Right cardiac atrium (tissue), 5 donors: ENCODE measurements at places on chromosomes 12 and 14. TPM values are rescaled to one million over a fixed set of nuclear protein-coding genes. Genes with fewer than 3 reads are reported as not detected.

The TNFAIP2 gene
- 46.7 TPM for polyA plus RNA-seq

The CLEC12A gene
- 0.38 TPM for polyA plus RNA-seq

The GPX2 gene
- polyA plus RNA-seq = 0.23 TPM

The TAS2R42 gene
- polyA plus RNA-seq = not detected

The MDGA2 gene
- polyA plus RNA-seq = not detected

The ITPR2 gene
- 4.2 TPM for polyA plus RNA-seq

The ABCD2 gene
- 4.3 TPM for polyA plus RNA-seq

DNA sequence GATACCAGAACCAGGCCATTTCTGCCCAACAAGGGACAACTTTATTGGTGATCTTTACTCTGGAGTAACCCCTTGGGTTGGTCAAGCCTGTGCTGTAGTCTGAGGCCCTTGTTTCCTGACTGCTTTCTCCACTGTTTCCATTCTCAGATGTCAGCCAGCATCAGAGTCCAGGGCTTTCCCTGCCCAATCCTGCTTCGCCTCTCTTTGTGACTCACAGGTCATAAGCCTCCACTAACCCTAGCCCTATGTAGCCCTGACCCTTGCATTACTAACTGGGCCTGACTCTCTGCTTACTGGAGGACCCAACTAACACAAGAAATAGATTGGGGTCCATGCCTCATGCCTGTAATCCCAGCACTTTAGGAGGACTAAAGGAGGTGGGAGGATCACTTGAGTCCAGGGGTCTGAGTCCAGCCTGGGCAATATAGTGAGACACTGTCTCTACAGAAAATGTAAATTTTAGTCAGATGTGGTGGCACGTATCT, 8.6 kb upstream of the SNRNP35 start:
- no peak for DNase-seq

GRCh38 chr14:58227096-58227819, 17.4 kb upstream of the PSMA3 start:
- no peak for DNase-seq

GRCh38 chr14:31206536-31207286, 882 bp downstream of the HECTD1 start:
- peak; percentile 71 for DNase-seq

DNA sequence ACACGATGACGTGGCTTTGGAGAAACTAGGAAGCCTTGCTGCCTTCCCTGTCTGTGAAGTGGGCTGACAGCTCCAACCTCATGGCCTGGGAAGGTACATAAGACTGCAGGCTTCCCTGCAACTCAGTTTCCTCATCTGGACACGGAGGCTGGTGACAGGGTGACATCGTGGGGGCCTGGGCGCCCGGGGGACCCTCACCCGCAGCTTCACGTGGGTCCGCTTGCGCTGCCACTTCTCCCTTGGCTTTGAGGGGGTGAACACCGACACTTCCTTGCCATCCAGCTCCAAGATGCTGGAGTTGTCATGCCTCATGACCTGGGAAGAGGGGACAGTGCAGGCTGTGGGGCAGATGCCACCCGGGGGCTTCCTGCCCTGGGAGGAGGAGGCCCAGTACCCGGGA, 7.6 kb downstream of the ARL6IP4 start:
- no peak for DNase-seq

- no peak for DNase-seq
Observed at GRCh38 chr12:120719496-120720233, 6.0 kb upstream of the ACADS start.

- DNase-seq = no peak
Observed at GRCh38 chr12:100026241-100026640, 41.5 kb upstream of the ANKS1B start.

GRCh38 chr12:9851927-9852326, 17.2 kb downstream of the CLEC2B start:
- DNase-seq = no peak

GRCh38 chr14:85546390-85546789, 16.4 kb downstream of the FLRT2 start:
- no peak for DNase-seq

DNA sequence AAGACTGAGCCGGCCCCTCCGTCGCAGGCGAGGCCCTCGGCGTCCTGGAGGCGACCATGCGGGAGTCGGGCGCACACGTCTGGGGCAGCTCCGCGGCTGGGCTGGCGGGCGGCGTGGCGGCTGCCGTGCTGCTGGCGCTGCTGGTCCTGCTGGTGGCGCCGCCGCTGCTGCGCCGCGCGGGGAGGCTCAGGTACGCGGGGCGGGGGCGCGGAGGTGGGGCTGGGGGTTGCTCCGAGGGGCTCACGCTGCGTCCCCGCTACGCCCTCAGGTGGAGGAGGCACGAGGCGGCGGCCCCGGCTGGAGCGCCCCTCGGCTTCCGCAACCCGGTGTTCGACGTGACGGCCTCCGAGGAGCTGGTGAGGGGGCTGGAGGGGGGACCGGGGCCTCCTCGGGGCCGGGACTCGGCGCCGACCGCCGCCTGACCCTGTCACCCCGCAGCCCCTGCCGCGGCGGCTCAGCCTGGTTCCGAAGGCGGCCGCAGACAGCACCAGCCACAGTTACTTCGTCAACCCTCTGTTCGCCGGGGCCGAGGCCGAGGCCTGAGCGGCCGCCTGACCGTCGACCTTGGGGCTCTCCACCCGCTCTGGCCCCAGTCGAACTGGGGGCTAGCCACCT, 7.8 kb downstream of the AMN start:
- peak; percentile 51 for DNase-seq

DNA sequence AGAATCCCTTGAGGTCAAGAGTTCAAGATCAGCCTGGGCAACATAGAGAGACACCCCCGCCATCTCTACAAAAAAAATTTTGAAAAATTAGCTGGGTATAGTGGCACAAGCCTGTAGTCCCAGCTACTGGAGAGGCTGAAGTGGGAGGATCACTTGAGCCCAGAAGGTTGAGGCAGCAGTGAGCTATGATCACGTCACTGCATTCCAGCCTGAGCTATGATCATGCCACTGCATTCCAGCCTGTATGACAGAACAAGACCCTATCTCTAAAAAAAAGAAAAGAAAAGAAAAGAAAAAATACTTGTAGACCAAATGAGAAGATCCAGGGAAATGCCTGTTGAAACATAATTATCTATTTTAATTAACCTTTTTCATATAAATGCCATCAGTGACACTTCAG, 93.8 kb upstream of the MDM1 start:
- DNase-seq = no peak

- no peak for DNase-seq
Observed at GRCh38 chr12:72471806-72472205, 199.6 kb downstream of the TRHDE start.

GRCh38 chr12:56391721-56392120, 29.1 kb upstream of the APOF start:
- DNase-seq = no peak

DNA sequence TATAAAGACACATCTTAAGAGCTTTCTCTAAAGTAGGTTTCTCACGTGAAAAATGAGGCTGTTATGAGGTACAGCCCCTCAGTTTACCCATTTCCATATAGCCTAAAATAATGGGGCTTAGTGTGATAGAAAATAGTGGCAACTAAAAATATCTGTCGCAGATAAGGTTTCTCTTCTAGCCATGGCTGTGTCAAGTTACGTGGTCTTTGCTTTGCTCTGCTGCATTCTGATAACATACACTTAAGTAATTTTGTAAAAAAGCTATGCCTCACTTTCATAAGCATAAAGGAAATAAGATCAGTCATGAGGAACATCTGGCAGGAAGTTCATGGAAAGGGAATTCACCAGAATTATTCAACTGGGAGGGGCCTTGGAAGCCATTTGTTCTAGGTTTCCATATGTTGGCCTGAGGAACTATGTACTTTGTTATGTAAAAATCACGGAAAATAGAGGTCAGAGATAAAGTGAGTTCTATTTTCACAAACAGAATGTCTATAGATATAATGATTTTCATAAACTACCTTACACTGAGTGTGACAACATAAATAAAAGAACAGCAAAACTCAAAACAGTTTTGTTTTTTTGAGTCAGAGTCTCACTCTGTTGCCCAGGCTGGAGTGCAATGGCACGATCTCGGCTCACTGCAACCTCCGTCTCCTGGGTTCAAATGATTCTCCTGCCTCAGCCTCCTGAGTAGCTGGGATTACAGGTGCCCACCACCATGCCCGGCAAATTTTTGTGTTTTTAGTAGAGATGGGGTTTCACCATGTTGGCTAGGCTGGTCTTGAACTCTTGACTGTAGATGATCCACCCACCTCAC, 195.6 kb upstream of the KRR1 start:
- DNase-seq = no peak

DNA sequence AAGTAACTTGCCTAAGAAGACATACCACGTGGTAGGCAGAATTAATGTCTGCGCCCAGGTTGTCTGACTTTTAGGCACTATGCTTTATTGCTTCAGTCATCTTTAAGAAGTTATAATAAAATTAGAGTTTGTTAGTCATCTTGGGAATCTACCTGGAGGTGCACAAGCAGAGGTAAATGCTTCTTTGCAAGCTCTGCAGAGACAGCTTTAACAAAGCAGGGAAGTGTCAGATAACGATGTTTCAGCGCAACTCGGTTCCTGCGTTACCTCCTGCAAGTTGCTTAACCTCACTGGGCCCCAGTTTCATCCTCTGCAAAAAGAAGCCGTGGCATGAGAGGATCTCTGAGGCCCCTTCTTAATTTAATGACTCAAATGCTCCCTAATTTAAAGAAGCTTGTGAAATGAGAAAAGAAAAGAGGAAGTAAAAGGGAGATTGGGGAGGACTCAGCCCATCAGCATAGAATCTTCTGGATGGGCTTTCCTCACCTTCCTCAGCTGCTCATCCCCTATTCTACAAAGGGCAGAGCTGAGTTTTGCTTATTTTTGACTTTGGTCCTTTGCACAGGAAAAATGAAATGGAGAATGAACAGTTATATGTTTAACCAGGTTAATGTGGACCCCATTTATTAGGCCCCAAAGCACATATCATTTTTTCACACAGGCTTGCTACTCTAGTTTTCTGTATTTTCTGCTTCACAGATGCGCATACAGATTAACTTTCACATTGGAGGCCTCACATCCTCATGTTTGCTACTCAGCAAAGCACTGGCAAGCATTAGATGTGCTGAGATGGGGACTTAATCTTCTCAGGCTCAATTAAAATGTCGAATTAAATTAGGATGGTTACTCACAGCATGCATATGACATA, 5.1 kb downstream of the ARHGDIB start:
- DNase-seq = no peak

- no peak for DNase-seq
Observed at GRCh38 chr14:50021261-50022031, 94.9 kb downstream of the VCPKMT start.

GRCh38 chr12:3191450-3191849, 114.3 kb downstream of the TSPAN9 start:
- DNase-seq = no peak

GRCh38 chr12:106673141-106673540, 90.3 kb downstream of the RFX4 start:
- peak; percentile 12 for DNase-seq

GRCh38 chr14:63685401-63685800, 42.5 kb downstream of the SGPP1 start:
- DNase-seq = no peak

- DNase-seq = peak; percentile 93
Observed at GRCh38 chr14:103056322-103057027, 874 bp downstream of the CDC42BPB start.

GRCh38 chr14:22974530-22975313, 7.6 kb downstream of the AJUBA start:
- DNase-seq = peak; percentile 62

DNA sequence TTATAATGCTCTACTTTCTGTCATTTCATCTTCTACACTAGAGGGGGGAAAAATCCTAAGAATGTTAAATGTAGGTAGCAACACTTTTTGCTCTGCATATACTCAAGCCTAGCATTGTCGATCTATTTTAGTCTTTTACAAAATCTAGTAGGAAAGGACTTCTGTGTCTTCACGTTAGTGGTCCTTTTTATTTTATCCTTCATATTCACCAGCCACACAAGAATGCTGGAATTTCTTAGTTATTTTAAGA, 253.0 kb upstream of the FLRT2 start:
- DNase-seq = no peak

- DNase-seq = no peak
Observed at GRCh38 chr14:54743382-54743781, 159.2 kb downstream of the GCH1 start.

DNA sequence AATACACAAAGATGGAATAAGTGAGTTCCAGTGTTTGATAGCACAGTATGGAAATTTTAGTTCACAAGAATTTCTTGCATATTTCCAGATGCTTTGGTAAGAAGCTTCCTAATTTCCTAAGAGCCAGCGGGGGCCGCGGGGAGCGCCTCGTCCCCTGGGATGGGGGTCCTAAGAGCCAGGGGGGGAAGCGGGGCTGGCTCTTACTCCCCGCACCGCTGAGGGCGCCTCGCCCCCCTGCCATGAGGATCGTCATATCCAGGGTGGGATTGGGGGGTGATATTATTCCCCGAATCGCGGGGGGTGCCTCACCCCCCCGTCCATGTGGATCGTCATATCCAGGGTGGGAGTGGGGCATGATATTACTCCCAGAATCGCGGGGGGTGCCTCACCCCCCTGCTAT, 100.5 kb upstream of the GNG2 start:
- no peak for DNase-seq

- peak; percentile 62 for DNase-seq
Observed at GRCh38 chr12:115934046-115934445, 343.4 kb downstream of the MED13L start.

DNA sequence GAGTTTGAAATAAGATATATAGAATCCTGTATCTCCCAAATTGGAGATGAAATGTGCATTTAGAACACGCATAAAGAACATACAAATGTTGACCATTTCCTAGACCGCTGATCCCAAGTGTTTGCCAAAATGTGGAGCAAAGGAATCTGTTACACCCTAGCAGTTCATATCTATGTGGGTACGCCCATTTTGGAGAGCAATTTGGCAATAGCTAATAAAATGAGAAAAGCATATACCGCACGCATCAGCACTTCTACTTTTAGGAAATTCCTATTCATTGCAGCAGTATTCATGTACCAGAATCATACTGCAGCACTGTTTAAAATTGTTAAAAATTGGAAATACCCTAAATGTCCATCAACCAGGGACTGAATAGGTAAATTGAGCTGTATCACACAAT, 937.8 kb downstream of the BCL11B start:
- no peak for DNase-seq

DNA sequence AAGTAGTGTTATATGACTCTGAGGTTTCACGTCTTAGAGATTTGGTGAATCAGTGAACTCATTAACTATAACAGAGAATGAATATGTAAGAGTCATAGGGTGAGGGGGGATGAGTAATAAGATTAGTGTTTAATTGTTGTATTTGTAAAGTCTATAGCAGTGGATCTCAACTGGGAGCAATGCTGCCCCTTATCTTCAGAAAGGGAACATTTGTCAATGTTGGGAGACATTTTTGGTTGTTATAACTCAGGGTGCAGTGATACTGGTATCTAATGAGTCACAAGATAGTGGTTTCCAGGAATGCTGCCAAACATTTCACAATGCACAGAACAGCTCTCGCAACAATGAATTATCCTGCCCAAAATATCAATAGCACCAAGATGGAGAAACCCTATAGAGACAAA, 1193.7 kb downstream of the GALC start:
- no peak for DNase-seq

GRCh38 chr12:64103825-64104740, 118.0 kb downstream of the KICS2 start:
- DNase-seq = no peak
